Colonic mucosa (tissue), 4 donors: ENCODE measurements at places on chromosomes 1 and 21. TPM values are rescaled to one million over a fixed set of nuclear protein-coding genes. Genes with fewer than 3 reads are reported as not detected.

Gene NR1I3
- total RNA-seq: not detected

Gene KRTAP19-7
- not detected for total RNA-seq

Gene TRIM45
- total RNA-seq: 4.1 TPM

Gene GBP5
- total RNA-seq: 3.0 TPM

Gene CFHR3
- not detected for total RNA-seq

Gene WNT9A
- total RNA-seq: 3.3 TPM

DNA sequence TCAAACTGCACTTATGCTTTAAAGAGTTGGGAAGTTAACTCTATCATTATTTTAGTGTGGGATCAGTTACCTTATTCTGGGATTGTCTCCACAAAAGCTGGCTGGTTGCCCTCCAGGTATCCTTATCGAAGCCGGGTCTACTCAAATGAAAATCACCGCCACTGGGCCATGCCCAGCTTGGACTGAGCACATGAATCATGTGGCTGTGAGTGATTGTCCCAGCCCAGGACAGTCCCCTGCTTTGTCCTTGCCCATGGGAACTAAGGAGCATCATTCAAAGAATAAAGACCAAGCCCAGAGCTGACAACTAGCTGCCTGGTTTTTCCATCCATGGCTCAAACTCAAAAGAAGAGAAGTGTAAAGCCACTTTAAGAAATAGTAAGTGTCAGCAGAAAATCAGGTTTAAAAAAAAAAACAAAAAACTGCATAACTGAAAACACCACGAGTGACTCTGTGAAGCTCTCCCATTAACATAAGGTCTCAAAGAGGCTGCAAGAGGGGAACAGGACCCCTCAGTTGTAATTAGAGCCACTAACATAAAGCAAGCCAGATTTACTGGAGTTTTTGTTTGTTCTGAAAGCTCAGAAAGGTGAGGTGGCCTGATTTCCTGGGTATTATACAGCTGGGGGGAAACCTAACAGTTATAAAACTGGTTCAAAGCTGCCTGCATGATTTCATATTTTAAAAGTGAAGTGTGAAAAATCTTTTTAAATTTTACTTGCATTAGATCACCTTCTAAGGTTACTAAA lies 91.5 kb downstream of the KIF14 start:
- H3K27me3 ChIP-seq: no peaks in the 10 kb centered on the region
- DNase-seq: no peak
- H3K27ac ChIP-seq: no peak overlapping the region
- no peaks in the 10 kb centered on the region for H3K4me1 ChIP-seq
- H3K4me3 ChIP-seq: no peak overlapping the region
- no peaks in the 10 kb centered on the region for H3K36me3 ChIP-seq

DNA sequence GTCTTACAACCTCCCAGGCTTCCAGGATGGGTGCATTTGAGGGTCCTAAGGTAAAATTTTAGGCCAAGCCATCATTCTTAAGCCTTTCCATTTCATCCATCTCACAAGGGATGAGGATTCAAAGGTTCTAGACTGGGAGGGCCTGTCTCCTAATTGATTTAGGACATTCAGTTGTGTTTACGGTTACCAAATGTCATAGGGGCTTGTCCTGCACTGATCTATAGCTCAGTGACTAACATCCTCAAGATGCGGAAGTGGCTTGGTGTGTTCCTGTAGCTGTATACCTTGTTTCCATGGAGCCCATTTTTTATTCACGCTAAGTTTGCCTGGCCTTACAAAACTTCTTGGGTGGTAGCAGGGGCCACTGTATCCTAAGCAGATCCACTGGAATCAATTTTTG lies 52.8 kb downstream of the DUSP10 start:
- H3K27ac ChIP-seq: no peak overlapping the region
- DNase-seq: no peak
- H3K27me3 ChIP-seq: no peaks in the 10 kb centered on the region
- H3K4me1 ChIP-seq: no peaks in the 10 kb centered on the region
- no peaks in the 10 kb centered on the region for H3K36me3 ChIP-seq

DNA sequence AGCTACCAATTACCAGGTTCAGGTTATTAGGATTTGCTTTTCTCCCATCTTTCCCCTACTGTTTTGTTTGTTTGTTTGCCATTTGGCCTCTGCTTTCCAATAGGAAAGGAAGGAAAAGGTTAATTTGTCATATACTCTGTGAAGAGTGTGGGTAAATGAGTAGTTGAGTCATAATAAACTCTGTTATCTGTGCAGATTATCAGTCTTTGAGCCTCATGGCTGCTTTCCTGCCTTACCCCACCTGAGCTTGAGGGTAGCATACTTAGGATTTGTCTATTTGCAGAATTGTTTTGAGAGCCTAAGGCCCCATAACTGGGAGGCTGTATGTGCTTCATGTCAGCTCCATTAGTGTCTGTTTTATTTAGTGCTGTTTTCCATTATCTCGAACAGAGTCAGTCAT lies 32.9 kb upstream of the SNX27 start:
- no peaks in the 10 kb centered on the region for H3K4me1 ChIP-seq
- H3K27me3 ChIP-seq: no peaks in the 10 kb centered on the region
- no peak overlapping the region for H3K4me3 ChIP-seq
- no peaks in the 10 kb centered on the region for H3K36me3 ChIP-seq
- no peak for DNase-seq

GRCh38 chr1:164155347-164155746 lies 403.6 kb upstream of the PBX1 start:
- no peak for DNase-seq
- H3K36me3 ChIP-seq: no peaks in the 10 kb centered on the region
- no peaks in the 10 kb centered on the region for H3K27me3 ChIP-seq
- H3K27ac ChIP-seq: no peak overlapping the region

DNA sequence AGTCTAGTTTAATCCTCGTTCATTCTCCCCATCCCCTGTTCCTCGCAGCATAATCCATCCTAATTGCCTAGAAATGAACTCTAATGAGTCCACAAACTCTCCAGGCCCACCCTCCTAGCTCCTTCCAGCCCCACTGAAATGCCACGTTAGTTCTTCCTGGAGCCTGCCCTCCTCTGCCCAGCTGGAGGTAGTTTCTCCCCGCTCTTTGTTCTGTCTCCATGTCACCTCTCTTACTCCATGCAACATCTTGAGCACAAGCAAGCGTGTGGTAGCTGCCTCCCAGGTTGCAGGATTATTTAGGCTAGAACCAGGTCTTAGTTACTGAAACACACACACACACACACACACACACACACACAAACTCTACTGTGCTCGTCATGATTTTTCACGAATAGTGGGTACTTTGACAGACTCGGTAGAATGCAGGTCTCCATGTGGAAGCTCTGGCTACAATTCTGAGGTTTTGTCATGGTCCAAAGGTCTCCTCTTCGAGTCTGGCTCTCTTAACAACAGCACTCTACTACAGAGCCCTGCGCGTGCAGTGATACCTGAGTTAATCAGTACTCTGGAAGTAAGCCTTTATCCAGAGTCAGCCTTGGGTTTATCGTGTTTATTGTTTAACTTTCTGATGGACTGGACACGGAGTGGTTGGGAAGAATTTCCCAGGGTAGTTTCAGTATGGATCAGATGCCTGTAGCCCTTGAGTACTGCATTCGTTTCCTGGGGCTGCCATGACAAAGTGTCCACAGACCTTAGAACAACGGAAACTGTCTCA lies 27.5 kb downstream of the HUNK start:
- no peaks in the 10 kb centered on the region for H3K27me3 ChIP-seq
- no peak overlapping the region for H3K4me3 ChIP-seq
- DNase-seq: peak; percentile 77

- no peak overlapping the region for H3K27ac ChIP-seq
- no peaks in the 10 kb centered on the region for H3K27me3 ChIP-seq
- H3K36me3 ChIP-seq: no peaks in the 10 kb centered on the region
Measured at GRCh38 chr1:210438928-210439841, 110.5 kb downstream of the HHAT start.

- H3K36me3 ChIP-seq: no peaks in the 10 kb centered on the region
- H3K27me3 ChIP-seq: no peaks in the 10 kb centered on the region
- no peak overlapping the region for H3K27ac ChIP-seq
Measured at GRCh38 chr1:183191833-183192232, 5.8 kb downstream of the LAMC2 start.

DNA sequence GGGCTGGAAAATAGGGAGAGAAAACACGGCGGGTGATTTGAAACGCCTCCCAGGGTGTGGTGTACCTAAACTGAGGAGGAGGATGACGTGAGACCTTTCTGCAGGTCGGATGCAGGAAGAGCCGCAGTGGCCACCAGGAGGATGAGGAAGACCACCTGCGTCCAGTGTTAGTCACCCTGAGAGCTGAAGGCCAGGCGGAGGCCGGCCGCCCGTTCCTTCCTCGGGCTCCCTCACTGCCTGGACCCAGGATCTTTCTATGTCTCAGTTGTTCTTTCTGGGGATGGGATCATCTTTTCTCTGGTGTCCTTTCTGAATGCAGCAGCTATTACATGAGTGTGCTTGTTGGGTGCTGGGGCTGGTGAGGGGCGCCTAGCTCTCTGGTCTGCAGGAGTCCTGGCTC lies 74.7 kb upstream of the COL6A1 start:
- H3K36me3 ChIP-seq: no peaks in the 10 kb centered on the region
- H3K4me1 ChIP-seq: no peaks in the 10 kb centered on the region
- no peak for DNase-seq
- H3K27ac ChIP-seq: no peak overlapping the region
- H3K27me3 ChIP-seq: no peaks in the 10 kb centered on the region

DNA sequence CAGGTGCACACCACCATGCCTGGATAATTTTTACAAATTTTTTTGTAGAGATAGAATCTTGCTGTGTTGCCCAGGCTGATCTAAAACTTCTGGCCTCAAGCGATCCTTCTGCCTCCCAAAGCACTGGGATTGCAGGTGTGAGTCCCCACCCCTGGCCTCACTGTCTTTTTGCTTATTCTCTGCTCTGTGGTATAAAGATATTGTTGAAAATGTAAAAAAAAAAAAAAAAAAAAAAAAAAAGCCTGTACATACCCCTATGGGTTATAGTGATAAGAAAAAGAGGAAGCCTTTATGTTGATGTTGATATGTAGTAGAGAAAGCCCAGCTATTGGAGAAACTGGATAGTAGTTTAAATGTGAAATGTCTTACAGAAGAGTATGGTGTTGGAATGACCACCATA lies 125.8 kb downstream of the XPR1 start:
- H3K36me3 ChIP-seq: no peaks in the 10 kb centered on the region
- DNase-seq: no peak
- no peak overlapping the region for H3K27ac ChIP-seq
- no peaks in the 10 kb centered on the region for H3K4me1 ChIP-seq

GRCh38 chr1:222592171-222592570 lies 2.4 kb upstream of the TAF1A start:
- DNase-seq: no peak
- no peaks in the 10 kb centered on the region for H3K36me3 ChIP-seq
- H3K4me3 ChIP-seq: no peak overlapping the region

- H3K27me3 ChIP-seq: no peaks in the 10 kb centered on the region
- no peak overlapping the region for H3K27ac ChIP-seq
- no peak for DNase-seq
- no peaks in the 10 kb centered on the region for H3K36me3 ChIP-seq
- no peaks in the 10 kb centered on the region for H3K4me1 ChIP-seq
Measured at GRCh38 chr1:40926441-40926840, 53.1 kb upstream of the CTPS1 start.

GRCh38 chr1:7111853-7112252 lies 326.6 kb downstream of the CAMTA1 start:
- no peaks in the 10 kb centered on the region for H3K27me3 ChIP-seq
- H3K36me3 ChIP-seq: no peaks in the 10 kb centered on the region
- no peaks in the 10 kb centered on the region for H3K4me1 ChIP-seq
- no peak overlapping the region for H3K27ac ChIP-seq
- DNase-seq: no peak

- no peak overlapping the region for H3K4me3 ChIP-seq
- no peak for DNase-seq
- no peak overlapping the region for H3K27ac ChIP-seq
- H3K4me1 ChIP-seq: no peaks in the 10 kb centered on the region
- H3K36me3 ChIP-seq: no peaks in the 10 kb centered on the region
Measured at GRCh38 chr1:186984959-186985358, 156.2 kb downstream of the PLA2G4A start.

DNA sequence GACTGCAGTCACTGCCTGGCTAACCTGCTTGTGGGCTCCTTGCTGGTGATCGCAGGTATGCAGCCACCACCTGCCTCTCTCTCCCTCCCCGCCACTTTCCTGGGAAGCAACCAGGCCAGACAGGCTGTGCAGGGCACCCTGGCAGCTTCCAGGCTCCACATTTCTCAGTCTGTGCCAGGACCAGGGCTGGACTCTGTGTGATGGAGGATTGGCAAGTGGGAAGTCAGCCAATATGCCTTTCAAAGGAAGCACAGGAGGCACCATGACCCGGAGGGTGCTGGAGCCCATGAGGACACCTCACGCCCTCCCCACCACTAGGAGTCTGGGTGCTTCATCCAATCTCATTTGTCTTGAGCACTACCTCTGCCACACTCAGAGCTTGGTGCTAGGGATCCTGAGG lies 15.8 kb upstream of the DISP3 start:
- no peak overlapping the region for H3K27ac ChIP-seq
- no peaks in the 10 kb centered on the region for H3K4me1 ChIP-seq
- no peaks in the 10 kb centered on the region for H3K36me3 ChIP-seq
- no peak for DNase-seq
- H3K27me3 ChIP-seq: no peaks in the 10 kb centered on the region
